Activated gamma-delta T cell (primary cell): ENCODE measurements at places on chromosomes 3 and 15.

DNA sequence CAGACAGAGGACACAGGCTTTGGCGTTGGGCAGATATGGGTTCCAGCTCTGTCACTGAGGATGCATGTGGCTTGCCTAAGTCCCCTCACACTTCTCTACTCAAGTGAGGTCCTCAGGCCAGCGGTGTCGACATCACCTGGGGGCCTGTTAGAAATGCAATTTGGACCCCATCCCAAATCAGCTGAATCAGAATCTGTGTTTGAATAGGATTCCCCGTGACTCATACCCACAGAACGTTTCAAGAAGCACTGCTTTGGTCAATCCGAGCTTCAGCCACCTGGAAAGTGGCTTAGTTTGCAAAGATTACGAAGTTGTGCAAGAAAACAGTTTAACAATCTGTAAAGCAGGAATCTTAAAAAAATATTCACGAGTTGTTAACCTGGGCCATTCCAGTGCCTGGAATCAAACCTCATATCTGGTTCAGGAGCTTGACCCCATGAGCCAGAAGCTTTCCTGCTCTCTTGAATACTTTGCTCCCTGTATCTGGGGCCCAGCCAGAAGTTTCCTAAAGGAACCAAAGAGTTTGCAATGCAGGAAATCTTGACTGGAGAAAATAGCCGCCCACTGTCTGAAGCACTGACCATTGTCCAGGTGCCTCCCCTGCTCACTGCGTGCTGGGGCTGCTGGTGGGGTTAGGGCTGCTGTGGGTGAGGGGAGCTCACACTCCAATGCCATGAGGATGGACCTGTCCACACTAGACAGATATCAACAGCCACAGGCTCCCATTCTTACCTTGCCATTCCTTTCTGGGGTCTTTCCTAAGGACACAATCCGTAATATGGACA lies 208.5 kb upstream of the LINGO1 start:
- no peak for DNase-seq

GRCh38 chr15:47027322-47027946 lies 689.9 kb upstream of the SEMA6D start:
- no peak for DNase-seq

- DNase-seq, result no peak
Observed at GRCh38 chr15:100016632-100017031, 283.4 kb upstream of the LYSMD4 start.

DNA sequence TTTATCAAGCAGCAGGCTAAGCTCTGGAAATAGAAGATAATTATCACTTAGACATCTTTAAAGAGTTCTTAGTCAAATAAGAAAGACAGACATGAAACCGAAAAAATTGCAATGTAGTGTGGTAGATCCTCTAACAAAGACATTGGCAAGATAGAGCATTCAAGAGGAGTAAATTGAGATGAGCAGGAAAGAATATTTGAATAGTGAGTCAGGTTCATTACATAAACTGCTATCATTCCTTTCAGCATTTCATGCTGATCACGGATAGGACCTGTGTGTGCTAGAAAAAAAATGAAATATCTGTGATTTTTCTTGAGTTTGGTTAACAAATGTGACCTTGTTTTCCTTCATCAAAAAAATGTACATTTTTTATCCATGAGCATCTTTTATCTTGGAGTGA lies 460.9 kb downstream of the OTOL1 start:
- no peak for DNase-seq

GRCh38 chr3:75180235-75180944 lies 483.7 kb upstream of the FRG2C start:
- no peak for DNase-seq

DNA sequence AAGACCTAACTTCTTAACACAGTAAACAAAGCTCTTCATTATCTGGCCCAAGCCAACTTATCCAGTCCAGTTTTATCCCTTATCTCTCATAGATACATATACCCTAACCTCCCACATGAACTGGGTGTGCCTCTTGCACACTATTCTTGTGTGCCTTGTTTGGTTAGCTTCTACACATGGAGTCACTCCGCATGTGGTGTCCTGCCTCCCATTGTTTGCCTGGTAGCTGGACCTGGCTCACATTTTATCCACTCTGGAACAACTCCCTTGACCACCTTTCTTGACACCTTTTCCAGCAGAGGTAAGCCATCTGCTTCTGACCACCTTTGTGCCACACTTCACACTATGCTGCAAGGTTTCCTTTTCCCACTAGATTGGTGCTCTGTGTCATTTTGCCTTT lies 15.2 kb downstream of the TIPARP start:
- DNase-seq, result no peak

DNA sequence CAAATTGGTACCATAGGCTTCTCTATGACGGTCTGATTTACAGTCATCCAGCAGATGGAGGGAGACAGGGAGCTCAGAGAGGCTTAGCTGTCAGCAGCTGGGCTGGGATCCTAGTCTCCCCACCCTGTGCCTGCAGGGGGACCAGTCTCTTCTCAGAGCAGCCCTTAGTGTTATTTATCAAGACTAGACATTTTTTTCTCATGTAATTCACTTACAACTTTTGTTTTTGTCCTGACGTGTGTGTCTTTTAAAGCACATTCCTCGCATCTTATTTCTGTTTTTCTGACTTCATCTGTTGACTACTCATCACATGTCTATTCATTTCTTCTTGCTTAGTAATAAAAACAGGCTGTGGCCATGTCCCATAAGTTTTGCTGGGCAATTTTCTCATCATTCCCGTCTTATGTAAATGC lies 116.1 kb downstream of the KLF13 start:
- no peak for DNase-seq

- no peak for DNase-seq
Observed at GRCh38 chr3:71905426-71905825, 120.5 kb upstream of the PROK2 start.

DNA sequence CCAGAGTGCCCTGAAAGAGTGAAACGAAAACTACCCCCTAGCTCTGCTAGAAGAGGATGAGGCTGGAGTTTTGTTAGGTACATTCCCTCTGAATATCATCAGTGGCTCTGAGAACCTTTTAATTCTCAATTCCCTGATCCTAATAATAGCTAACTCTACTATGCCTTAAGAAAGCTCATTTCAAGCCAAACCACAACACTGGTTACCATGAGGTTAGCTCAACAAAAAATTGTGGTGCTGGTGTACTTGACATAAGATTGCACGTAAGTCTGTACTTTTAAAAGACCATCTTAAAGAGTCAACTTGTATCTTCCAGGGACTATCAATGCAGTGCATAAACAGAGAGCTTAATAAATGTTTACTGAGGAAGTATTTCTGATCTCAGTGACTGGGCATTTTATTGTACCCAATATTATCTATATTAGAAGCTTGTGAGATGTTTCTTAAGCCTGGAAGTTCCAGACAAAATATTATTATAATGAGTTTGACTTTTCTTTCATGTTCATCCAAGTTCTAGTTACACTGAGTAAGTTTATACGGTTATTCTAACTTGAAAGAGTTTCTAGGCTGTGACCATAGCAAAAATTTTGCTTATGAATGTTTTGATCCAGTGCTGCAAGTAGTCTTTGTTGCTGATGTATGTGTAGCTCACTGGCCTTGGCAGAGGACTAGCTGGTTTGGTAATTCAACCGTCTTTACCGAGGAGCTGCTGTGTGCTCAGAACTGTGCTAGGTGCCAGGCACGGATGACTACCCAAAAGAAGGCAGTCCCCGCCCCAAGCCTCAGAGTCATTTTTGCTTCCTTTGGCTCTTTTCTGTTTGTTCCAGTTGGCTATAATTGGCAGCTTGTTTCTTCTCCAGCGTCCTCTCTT lies 334.4 kb upstream of the TRIM42 start:
- no peak for DNase-seq

- no peak for DNase-seq
Observed at GRCh38 chr15:95494971-95495541, 835.4 kb upstream of the NR2F2 start.

DNA sequence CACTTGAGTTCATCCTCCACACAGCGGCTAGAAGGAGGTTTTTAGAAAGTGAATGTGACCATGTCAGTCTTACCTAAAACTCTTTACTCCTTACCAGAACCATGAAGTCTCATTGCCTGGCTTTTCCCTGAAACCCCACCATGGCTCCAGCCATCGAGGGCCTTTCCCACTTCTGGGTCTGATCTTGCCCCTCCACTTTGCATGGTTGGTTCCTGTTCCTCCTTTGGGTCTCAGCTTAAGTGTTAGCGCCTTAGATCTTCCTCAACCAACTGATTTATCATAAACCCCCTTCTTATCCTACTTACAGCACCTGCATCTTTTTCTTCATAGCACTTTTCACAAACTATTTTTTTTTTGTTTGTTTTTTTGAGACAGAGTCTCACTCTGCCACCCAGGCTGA lies 45.9 kb upstream of the ULK4 start:
- no peak for DNase-seq

DNA sequence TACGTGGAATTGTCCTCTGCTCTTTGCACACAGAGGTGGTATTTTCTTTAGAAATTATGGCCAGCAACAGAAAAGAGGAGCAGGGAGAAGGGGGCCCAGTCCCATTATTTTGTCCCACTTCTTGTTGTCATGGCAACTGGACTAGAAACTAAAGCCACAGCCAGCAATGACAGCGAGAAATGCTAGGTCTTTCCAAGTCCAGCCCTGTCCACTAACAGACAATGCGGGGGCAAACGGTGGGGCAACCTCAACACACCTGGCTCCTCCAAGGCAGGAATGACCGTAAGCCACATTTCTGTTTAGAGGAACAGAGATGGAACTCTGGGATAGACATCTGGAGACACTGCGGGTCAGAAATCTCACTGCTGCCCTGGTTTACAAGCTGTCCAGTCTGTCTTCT lies 107.3 kb downstream of the RFTN1 start:
- no peak for DNase-seq

GRCh38 chr3:109081746-109082510 lies 36.0 kb downstream of the MORC1 start:
- DNase-seq, result no peak

DNA sequence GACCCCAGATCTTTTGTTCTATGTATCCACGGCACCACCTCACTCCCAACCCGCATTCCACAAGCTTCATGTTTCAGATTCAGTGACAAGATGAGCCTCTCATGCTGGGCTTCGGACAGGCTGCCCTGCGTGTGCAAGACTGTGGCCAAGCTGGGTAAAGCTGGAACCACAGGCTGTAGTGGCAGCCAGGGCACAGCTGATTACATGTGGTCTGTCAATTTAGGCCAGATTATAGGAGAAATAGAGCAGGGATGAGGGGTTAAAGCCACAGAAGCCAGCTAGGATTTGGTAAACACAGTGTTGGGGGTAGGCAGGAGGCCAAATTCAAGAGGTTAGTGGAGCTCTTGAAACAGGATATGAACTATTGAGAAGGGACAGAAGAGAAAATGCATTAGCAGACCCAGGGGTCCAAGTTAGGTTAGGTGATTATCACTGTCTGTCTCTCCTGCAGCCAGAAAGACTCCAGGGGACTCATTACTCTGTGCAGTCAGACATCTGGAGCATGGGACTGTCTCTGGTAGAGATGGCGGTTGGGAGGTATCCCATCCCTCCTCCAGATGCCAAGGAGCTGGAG lies 12.9 kb downstream of the SNAPC5 start:
- no peak for DNase-seq

- DNase-seq, result no peak
Observed at GRCh38 chr3:30518872-30519271, 87.5 kb upstream of the TGFBR2 start.

- no peak for DNase-seq
Observed at GRCh38 chr3:125271127-125271526, 58.6 kb upstream of the SLC12A8 start.

- DNase-seq, result no peak
Observed at GRCh38 chr3:48762816-48763215, 45.8 kb upstream of the IP6K2 start.

GRCh38 chr3:135565546-135565945 lies 400.0 kb upstream of the PPP2R3A start:
- no peak for DNase-seq

- no peak for DNase-seq
Observed at GRCh38 chr3:32493437-32494414, 8.9 kb downstream of the CMTM6 start.

- DNase-seq, result no peak
Observed at GRCh38 chr15:70197945-70198361, 100.2 kb upstream of the TLE3 start.

DNA sequence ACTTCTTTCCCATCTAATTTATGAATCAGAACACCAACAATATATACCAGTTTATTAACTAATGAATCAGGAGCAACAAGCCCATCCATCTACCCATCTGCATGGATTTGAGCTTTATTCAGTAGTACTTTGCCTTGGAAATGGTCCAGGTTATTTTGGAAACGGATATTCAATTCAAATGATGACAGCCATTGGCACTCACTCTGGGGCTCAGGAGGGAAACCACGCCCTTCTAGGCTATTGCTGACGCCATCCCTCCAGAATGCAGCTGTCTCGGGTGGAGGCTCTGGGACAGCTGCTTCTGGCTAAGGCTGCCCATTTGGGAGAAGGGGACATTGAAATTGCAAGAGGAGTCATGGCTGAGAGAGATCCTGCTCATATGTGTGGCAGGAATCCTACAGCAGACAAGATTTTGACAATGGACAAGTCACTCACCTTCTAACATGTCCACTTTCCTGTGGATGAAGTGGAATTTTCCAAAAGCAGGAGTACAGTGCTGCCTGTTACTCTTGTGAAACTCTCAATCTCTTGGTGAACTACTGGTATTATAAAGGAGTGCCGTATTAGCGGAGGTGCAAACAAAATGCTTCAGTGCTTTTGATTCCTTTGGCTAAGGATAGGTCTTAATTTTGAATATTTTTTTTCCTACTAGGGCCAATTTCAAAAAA lies 29.3 kb upstream of the TRAK1 start:
- no peak for DNase-seq

- DNase-seq, result no peak
Observed at GRCh38 chr3:63095-63765, 133.3 kb upstream of the CHL1 start.

- DNase-seq, result no peak
Observed at GRCh38 chr3:150170852-150171520, 200.3 kb upstream of the PFN2 start.

DNA sequence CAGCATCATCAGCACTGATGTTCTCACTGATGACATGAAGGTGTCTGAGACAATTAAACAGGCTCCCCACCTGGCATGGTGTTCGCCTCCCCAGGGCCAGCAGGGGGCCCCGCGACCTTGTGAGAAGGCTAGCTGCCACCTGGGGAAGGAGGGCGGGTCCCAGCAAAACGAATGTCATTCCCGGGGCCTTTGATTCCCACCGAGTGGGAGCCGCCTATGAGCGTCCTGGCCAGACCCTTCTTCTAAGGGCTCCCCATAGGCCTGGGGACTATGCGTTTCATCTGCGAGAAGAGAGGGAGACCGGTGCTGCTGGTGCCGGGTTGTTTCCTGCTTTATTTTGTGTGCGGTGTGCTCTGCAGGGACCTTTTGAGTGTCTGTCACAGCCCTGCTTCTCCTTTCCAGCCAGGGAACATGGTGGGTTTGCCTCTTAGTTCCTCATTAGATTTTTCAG lies 20.5 kb upstream of the MINDY4B start:
- no peak for DNase-seq

GRCh38 chr3:160676547-160677303 lies at the start of gene ARL14:
TSS of gene ARL14 (plus strand) at chr3:160677160. CDS start at chr3:160677347, 187 bp downstream.
- DNase-seq, result no peak

GRCh38 chr3:168093790-168094189 lies 1.9 kb downstream of the GOLIM4 start:
- no peak for DNase-seq
